ENCODE measurements at places on chromosomes 5 and 9.

- DNase-seq, result no peak
Observed at GRCh38 chr9:81112627-81113452, 576.5 kb downstream of the TLE1 start.

DNA sequence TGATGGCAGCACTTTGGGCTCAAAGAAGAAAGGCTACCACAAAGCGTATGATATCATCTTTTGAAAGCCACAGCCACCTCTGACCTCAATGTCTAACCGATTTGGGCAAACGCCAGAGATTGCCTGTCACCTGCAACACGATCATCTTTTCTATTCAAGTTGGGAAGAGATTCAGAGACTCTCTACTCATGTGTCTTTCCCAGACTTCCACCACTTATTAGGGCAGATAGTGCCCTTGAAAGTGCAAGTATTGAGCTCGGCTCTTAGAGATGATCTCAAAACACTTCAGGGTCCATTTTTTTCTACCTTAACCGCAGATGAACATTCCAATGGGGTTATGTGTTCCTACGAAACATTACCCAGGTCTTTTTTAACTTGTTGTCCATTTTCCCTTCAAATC, 213.7 kb downstream of the DRD1 start:
- DNase-seq, result no peak

GRCh38 chr9:120184266-120184665, 395.7 kb downstream of the CDK5RAP2 start:
- no peak for DNase-seq

- no peak for DNase-seq
Observed at GRCh38 chr9:20015427-20015931, 226.6 kb upstream of the SLC24A2 start.

- no peak for DNase-seq
Observed at GRCh38 chr9:16282718-16283117, 587.8 kb downstream of the BNC2 start.

- DNase-seq, result no peak
Observed at GRCh38 chr5:106874531-106874930, 796.2 kb downstream of the EFNA5 start.

- no peak for DNase-seq
Observed at GRCh38 chr9:101242651-101243050, 142.2 kb downstream of the BAAT start.

- DNase-seq, result no peak
Observed at GRCh38 chr5:148186248-148187003, 16.4 kb upstream of the SPINK6 start.

DNA sequence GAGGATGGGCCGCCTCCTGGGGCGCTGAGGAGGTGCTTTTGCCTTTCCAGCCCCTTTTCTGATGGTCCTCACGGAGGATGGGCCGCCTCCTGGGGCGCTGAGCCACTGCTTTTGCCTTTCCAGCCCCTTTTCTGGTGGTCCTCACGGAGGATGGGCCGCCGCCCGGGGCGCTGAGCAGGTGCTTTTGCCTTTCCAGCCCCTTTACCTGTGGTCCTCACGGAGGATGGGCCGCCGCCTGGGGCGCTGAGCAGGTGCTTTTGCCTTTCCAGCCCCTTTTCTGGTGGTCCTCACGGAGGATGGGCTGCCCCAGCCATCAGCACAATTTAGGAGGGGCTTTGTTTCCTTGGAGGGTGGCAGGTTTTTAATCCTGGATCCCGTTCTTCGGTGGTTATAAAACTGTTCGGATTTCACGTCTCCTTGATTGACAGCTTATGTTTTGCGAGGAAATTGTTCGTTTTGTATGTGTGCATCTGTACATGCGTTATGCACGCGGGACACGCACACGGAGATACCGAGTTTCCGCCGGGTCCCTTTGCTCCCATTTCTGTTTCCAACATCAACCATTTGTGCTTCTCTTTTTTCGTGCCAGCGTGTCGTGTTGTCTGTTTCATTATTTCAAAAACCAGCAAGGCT, 34.7 kb upstream of the SLC9A3 start:
- DNase-seq, result no peak

DNA sequence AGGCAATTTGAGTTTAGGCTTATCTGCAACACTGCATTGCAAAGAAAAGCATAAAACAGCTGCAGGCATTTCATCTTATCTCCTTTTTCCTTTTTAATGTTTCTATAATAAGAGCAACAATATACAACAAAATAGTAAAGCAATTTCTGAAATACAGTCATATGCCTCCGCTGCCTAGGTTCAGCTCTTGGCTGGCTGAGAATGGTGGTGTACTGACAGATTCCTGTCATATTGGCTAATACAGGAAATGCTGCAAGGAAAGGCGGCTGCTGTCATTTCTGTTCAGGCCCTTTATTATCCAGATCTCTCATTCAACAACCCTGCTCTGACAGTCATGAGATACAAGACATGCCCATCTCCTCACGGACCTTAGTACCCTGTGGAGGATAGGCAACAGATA, 677.0 kb downstream of the TAF11L14 start:
- no peak for DNase-seq

- DNase-seq, result no peak
Observed at GRCh38 chr9:69674112-69674685, 2.0 kb upstream of the APBA1 start.

DNA sequence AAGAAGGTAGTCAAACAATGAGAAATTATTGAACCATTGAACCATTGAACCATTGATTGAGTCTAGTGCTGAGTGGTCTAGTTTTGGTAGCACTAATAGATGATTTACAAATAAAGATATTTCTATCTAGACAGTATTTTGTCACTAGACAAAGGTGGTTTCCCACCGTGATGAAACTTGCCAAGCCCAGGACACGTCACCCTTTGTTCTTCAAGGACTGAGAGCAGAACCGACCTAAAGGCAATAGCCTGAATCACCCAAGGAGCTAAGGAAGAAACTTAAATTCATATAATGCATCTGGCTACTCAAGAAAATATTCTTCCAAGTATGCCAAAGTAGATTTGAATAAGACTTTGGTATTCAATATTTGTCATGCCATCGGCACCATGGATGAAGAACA, 103.3 kb downstream of the ESM1 start:
- DNase-seq, result no peak

DNA sequence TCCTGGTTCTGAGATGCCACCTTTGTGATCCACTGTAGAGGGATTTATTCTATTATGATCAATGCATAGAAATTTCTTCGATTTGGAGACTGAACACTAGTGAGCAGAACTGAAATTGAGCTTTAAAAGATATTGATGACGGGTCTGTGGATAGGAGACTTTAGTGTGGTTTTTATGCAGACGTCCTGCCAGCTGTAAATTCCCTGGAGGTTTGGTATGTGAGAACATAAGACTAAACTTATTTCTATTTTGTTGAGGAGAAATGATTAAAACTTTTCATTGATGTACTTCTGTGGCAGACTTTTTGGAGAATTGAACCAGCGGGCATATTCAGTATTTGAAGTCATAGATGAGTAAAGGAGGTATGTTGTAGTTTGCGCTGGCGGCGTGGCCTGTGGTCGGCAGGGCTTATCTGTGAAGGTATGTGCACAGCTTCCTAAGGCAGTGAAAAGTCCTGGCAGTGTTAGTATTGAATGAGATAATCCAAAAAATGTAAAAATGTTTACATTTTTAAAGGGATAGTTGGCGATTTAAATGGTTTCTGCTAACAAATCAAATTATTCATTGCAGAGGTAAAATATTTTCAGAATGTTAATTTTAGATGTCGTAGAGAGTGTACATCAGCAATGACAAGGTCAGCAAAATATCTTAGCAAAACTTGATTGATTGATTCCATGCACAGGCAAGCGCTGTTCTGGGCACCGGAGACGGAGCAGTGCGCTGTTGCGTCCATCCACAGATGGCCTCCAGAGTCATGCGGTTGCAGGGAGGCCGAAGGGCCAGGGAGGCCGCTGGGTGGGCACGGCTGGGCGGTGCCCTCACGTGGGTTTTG, 20.4 kb downstream of the TENT4A start:
- DNase-seq, result no peak

DNA sequence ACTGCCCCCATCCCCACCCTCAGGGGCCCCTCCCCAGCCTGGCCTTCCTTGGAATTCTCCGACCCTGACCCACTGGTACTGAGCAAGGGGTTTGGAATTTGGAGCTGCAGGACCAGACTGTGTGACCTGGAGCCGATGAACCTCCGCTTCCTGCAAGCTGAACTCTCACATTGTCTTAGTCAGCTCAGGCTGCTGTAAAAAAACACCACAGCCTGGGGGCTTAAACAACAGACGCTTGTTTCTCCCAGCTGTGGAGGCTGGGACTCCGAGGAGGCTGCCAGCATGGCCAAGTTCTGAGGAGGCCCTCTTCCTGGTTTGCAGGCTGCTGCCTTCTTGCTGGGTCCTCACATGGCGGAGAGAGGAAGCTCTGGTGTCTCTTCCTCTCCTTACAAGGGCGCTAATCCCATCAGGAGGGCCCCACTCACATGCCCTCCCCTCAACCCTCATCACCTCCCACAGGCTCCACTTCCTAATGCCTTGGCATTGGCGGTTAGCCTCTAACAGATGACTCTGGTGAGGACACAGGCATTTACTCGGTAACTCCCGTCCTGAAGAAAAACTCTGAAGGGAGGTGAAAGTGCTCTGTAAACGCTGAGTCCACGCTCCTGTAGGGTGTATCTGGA, 42.4 kb downstream of the C5orf15 start:
- DNase-seq, result no peak

- no peak for DNase-seq
Observed at GRCh38 chr5:179288809-179289185, 56.5 kb downstream of the ADAMTS2 start.

- DNase-seq, result no peak
Observed at GRCh38 chr5:151751593-151751992, 6.8 kb downstream of the ATOX1 start.

DNA sequence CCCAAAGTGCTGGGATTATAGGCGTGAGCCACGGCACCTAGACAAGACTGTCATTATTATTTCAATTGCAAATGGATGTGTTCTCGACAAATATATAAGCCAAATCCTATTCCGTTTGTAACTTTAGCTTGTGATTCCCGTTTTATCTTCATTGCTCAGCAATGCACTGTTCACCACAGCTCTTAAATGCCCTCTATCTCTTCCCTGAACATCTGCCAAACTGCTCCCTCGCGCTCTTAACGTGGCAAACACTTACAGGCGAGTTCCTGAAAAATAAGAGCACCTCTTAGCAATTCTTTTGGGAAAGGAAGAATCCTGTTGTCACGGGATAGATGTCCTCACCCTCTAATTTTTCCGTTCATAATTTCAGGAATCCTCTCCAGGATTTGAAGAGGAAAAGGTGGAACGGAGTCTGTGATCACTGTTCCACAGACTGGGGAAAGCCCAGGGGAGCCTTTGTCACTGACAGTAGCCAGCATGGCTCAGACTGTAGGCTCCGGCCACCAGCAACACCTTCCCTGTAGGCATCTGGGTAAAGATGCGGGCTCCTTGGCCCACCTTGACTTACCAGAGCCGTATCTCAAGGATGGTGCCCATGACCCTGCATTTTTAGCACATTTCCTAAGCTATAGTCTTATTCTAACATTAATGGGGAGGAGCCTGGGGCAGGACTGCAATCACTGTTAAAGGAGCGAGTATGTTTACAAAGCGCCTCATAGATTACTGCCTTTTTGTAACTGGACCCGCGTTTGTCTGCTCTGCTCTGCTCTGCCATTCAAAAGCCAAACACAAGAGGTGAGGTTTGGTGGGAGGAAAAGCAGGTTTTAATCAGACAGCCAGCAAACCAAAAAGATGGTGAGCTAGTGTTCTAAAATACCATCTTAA, 20.2 kb upstream of the GNPDA1 start:
- DNase-seq, result no peak

- no peak for DNase-seq
Observed at GRCh38 chr9:68508547-68508946, 32.1 kb downstream of the TMEM252 start.

GRCh38 chr5:149679876-149680809, 50.0 kb upstream of the PPARGC1B start:
- no peak for DNase-seq

DNA sequence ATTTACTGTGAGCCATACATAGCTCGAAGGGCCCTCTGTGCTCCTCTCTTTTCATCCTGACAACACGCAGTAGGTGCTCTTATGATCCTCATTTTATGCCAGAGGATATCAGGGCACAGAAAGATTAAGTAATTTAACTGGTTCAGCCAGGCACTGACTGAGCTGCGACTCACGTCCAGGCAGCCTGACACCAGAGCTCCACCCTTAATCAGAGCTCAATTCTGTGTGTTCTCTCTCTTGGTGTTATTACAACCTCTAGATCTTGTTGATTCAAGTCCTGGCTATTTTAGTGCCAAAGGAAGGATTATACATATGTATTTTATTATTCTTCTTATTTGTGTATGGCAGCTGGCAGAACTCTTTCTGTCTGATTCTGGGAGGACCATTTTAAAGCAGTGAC, 59.7 kb downstream of the OSMR start:
- no peak for DNase-seq

DNA sequence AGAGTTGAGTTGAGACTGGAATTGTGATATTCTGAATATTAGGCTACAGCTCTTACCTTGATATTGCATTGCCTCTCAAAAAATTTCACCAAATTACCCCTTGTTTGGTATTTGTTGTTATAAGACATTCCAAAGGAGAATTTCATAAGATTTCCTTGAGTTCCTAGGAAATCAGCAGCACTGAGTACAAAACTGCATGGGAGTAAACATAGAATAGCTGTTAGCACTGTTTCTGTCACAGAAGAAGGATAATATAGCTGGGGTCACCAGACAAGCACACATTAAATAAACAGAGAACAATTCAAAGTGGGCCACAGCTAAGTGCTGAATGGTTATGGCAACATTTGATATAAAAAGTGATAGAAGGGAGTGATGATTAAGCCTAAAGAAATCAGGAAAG, 724.3 kb downstream of the PRELID2 start:
- no peak for DNase-seq

- DNase-seq, result peak; percentile 17
Observed at GRCh38 chr9:134054891-134055811, 12.7 kb downstream of the BRD3 start.

- no peak for DNase-seq
Observed at GRCh38 chr5:142428773-142429473, 104.1 kb upstream of the SPRY4 start.

GRCh38 chr9:86052556-86053468, 46.5 kb downstream of the GOLM1 start:
- no peak for DNase-seq

GRCh38 chr9:79613145-79613544, 41.4 kb downstream of the TLE4 start:
- no peak for DNase-seq

- DNase-seq, result no peak
Observed at GRCh38 chr9:129125478-129125877, 14.3 kb downstream of the PTPA start.

DNA sequence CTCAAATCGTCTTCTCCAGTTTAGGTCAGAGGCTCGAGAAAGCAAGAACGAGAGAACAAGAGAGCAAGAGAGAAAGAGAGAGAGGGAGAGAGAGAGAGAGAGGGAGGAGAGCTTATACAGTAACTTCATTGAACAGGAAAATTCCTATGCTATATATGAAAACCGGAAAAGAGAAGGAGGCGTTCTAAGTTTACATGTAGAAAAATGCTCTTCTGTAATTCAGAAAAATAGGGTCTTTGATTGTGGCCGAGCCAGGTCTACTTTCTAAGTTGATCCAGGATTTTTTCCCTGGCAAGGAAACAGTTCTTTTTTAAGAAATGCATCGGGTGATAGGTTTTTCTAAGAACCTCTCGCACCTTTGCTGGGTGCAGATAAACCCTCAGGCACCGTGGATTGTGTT, 29.5 kb downstream of the COL15A1 start:
- no peak for DNase-seq
